ENCODE measurements at places on chromosomes 5 and 9. TPM values are rescaled to one million over a fixed set of nuclear protein-coding genes. Genes with fewer than 3 reads are reported as not detected.

DNA sequence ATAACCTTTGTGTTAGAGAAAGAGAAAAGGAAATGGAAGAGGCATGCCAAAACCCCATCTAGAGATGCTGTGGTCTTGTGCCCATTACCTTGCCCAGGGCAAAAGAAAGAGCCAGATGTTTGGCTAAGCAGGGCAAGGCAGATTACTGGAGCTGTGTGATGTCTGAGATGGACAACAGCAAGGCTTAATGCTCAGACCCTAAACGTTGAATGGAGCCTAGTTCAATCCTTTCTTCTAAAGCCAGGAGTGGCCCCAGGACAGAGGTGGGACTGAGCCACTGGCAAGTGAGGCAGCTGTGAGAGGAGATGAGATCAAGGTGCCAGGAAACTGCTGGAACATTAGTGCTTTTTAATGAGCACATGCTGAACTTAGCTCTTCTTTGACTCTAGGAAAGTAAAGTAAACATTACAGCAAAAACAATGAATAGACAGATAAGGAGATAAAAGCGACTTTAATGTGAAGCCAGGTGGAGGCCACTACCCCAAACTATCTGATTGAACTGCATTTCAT is 143.0 kb upstream of the EGFLAM start:
- no peak for DNase-seq

DNA sequence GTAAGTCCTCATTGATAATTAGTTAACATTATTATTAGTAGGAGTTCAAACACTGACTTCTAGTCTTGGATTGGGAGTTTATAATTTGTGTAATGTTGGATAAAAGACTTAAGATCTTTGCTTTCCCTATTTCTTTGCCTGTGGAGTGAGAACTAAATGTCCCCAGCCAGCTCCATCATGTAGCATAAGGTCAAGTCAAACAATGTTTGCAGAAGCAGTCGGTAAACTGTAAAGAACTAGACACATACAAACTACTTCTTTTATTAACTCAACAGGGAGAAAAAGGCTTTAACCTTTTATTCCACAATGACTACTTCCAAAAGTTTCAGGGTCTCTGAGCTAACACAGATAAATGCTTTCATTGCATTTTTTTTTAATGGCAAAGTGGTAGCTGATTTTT is 192.3 kb downstream of the CTNND2 start:
- DNase-seq = no peak

DNA sequence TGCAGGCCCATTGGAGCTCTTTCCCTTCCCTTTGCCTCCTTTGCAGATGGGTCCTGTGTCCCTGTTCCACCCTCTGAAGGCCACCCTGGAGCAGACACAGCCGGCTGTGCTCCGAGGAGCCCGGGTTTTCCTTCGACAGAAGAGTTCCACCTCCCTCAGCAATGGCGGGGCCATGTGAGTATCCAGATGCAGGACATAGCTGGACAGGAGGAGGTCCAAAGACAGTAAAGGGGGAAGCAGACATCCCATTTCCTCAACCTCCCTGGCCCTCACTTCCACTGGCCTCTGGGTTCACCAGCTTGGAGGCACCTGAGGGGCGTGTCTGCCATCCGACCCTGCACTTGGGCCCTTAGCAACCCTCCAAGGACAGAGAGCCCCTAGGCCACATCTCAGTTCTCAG is 237.9 kb downstream of the CACNA1B start:
- DNase-seq = no peak

- DNase-seq = no peak
These were observed 202.8 kb downstream of the MLLT3 start for GRCh38 chr9:20419533-20419932.

Gene PCDHA1
- not detected for total RNA-seq

Gene EEIG1
- 17.4 TPM for total RNA-seq

Gene ZMAT2
- total RNA-seq = 28.3 TPM

Gene PDCD1LG2
- total RNA-seq = 1.4 TPM

- DNase-seq = no peak
These were observed 273.3 kb downstream of the BNC2 start for GRCh38 chr9:16597136-16597535.

Gene HOMER1
- total RNA-seq = 53.3 TPM

DNA sequence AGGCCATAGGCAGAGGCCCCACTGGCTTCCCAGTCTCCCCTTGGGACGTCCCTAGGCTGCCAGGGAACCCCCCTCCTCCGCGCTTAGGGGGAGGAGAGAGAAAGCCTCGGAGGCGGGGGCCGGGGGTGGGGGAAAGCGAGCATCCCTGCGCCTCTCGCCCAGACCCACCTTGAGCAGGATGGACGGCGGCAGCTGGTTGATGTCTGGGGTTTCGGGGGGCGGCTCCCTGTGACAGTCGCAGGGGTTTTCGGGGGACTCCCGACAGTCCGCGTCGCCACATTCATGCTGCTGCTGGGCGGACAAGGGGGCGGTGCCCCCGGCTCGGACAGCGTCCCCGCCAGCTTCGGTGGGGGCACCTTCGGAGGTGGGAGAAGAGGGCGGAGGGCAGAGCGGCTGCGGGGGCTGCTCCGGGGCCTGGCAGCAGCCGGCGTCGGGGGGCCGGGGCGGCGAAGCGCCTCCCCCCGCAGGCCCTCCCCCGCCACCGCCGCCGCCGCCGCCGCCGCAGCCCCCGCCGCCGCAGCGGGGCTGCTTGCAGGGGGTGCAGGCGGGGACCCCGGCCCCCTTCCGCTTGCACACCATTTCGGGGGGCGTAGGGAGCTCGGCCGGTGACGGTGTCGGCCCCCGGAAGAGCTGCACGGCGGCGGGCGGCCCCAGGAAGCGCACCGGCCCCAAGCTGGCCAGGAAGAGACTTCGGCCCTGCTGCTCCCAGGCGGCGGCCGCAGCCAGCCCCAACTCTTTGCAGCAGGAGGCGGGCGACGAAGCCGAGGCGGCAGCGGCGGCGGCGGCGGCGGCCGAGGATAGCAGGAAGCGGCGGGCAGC is 1.2 kb downstream of the FBXL17 start:
- peak; percentile 72 for DNase-seq

- no peak for DNase-seq
These were observed 61.1 kb upstream of the IFNE start for GRCh38 chr9:21543187-21543586.

GRCh38 chr9:74277532-74277931 is 219.6 kb upstream of the RORB start:
- DNase-seq = no peak

GRCh38 chr5:34011536-34011935 is 3.7 kb upstream of the AMACR start:
- DNase-seq = no peak

DNA sequence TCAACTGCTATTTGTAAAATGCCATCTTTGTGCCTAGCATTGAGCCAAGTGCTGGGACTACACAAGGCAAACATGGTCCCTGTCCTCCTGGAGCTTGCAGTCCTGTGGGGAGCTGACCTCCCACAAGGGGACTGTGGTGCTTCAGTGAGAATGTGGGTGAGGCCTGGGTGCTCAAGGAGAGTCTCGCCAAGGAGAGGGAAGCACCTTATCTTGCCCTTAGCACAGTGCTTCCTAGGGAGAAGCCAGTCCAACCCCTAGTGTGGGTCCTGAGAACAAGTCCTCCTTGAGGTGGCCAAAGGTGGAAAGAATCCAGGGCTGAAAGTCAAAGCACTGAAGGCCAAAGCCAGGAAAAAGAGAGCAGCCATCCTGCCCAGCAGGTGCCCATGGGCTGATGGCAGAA is 31.1 kb upstream of the MVB12B start:
- DNase-seq = no peak

GRCh38 chr5:175590471-175590881 is 67.4 kb upstream of the HRH2 start:
- no peak for DNase-seq

- no peak for DNase-seq
These were observed 132.1 kb downstream of the AP3B1 start for GRCh38 chr5:78162253-78162862.

Gene SCGB3A2
- not detected for total RNA-seq

DNA sequence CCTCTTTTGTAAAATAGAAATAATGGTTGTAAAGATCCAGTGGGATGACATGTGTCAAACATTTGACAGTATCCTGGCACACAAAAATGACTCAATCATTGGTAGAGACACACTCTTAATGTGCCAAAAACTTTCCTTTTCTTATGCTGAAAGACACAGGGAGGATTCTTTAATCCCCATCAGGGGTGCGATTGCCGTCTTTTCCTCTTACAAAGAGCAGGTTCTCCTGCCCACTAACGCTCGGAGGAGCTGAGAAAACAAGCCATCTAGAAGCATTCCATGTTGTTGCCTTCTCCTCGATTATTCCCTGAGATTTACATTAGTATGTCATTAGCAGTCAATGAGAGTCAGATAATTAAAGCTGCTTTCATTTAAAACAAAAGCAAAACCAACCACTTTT is 342.6 kb upstream of the CCNH start:
- DNase-seq = no peak

Gene RPL37
- 576 TPM for total RNA-seq

DNA sequence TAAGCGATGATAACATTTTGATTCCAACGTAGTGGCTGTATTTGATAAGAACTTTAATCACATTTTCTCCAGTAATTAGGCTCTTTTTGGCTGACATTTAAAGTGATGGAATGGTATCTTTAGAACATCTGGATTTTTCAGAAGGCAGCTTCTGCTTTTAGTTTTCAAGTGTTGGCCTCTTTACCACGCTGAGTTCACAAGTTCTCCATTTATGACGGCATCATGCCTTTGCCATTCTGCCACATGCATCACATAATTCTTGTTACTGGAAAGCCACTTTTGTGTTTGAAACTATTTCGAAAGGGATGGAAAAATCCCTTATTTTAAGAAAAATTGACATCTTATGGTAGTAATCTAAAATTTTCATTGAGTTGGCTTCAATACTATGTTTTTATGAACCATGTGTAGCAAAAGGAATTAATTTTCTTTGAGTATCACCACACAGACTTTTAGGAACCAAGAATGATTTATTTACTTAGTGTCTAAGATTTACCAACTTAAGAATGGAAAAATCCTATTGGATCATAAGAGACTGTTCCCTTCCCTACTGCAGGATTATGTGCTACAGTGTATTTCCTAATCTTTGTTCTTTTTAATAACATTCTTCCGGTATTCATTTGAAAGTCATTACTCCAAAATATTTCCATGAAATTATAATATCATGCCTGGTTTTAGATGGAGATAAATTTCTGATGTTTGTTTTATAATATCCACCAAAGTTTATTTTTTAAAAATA is 344.2 kb downstream of the ADGRV1 start:
- DNase-seq = no peak

Gene ZNF484
- total RNA-seq = 7.8 TPM

Gene VDAC1
- 577 TPM for total RNA-seq

- DNase-seq = no peak
These were observed 764.5 kb downstream of the EFNA5 start for GRCh38 chr5:106906199-106906598.

Gene FBP1
- 0.38 TPM for total RNA-seq

- no peak for DNase-seq
These were observed 111.0 kb downstream of the MED27 start for GRCh38 chr9:131968632-131969031.

DNA sequence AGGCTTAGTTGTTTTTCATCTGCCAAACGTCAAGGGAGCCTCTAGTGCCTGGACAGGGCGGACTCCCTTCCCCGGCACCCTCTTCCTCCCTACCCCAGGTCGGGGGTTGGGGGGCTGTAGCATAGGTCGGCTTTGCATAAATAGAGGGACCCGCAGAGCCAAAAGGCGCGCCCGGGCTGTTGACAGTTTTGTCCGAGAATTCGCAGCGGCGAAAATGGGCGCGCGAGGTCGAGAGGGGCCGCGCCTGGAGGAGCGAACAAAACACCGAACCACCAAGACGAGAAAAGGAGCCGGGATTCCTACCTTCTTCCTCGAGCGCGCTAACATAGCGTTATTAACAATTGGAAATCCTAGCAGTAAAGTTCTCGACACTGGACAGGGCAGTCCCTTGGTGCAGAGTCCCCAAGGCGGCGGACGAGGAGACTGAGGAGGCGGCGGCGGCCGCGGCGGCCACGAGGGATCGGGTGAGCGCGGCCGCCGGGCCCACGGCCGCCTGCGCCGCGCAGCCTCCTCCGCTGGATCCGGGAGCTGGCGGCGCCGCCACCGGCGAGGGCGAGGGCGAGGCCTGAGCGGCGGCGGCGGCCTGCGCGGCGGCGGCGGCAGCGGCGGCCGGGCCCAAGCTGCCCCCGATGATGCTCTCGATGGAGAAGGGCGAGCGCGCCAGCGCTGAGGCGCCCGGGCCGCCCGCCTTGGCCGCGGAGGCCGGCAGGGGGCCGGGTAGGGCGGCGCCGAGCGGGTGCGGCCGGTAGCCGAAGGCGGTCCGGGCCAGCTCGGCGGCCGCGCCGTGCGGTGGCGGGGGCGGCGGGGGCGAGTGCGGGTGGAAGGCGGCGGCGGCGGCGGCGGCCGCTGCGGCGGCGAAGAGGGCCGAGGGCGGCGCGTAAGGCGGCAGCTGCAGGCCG is 1.7 kb downstream of the FOXD1 start:
- DNase-seq = no peak

Gene CAMLG
- 21.2 TPM for total RNA-seq

GRCh38 chr5:52502460-52502999 is 285.2 kb upstream of the ITGA1 start:
- DNase-seq = no peak

DNA sequence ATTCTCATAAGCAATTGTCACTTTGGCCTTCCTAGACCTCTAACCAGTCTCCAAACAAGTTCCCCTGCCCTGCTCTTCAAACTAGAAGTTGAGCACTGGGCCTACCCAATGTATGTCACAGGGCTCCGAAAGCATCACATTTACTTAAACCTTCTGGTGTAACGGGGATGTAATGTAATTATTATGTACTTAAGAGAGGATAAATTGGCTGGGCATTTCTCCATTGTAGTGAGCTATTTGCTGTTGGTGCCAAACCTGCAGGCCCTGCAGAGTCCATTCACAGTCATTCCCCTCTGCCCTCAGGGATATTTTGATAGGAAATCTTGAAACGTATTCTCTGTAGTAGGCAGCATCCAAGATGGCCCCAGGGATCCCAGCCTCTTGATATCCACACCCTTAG is 64.2 kb upstream of the GNE start:
- DNase-seq = no peak

Gene PTPRD
- 9.9 TPM for total RNA-seq

Gene PHF24
- total RNA-seq = 0.81 TPM

Gene PFN3
- total RNA-seq = not detected

DNA sequence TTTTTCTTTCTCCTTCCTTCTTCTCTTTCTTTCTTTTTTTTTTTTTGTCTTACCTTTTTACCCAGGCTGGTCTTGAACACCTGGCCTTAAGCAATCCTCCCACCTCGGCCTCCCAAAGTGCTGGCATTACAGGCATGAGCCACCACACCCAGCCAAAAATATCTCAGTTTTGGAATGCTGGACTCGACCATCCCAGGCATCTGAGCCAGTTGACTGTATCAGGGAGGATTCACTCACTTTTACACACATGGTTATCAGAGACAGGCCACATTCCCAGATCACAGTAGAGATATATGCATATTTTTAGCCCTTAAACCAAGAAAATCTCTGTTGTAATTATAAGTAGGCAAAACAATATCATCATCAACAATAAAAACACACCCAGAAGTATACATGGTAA is 21.9 kb downstream of the NIM1K start:
- DNase-seq = no peak

Gene ANKRD20A1
- total RNA-seq = 1.6 TPM

GRCh38 chr5:157913575-157913974 is 54.6 kb upstream of the CLINT1 start:
- no peak for DNase-seq

Gene SPRY4
- 9.1 TPM for total RNA-seq

Gene EQTN
- total RNA-seq = not detected

Gene C5orf46
- 3.6 TPM for total RNA-seq

All from heart right ventricle (tissue), 16 donors.